ENCODE measurements at places on chromosomes 16 and 17.

DNA sequence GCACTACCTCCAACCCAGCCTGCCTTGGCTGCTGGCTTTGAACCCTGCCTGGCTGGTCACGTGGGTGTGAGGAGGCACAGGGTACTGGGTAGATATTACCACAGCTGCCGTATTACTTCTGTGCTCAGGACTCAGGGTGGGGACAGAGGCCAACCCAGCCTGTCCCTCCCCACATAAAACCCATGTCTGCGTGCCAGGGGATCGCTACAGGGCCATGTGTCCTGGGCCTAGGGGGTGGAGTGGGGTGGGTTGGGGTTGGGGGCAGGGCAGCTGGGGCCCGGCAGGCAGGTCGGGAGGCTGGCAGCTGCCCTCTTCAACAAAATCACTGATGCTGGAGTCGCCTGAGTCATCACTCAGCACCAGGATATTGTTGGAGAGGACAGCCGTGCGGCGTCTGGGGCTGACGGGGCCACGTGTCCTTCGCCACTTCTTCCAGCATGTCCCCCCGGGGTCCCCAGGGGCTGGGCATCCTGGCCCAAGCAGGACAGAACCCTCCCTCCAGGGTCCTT is 39.7 kb upstream of the PVALEF start:
- DNase-seq: no peak

GRCh38 chr16:28931801-28932225 is at the start of gene CD19:
CD19 (plus strand) TSS chr16:28931971; CDS start chr16:28932001, 30 bp downstream.
- DNase-seq: no peak

DNA sequence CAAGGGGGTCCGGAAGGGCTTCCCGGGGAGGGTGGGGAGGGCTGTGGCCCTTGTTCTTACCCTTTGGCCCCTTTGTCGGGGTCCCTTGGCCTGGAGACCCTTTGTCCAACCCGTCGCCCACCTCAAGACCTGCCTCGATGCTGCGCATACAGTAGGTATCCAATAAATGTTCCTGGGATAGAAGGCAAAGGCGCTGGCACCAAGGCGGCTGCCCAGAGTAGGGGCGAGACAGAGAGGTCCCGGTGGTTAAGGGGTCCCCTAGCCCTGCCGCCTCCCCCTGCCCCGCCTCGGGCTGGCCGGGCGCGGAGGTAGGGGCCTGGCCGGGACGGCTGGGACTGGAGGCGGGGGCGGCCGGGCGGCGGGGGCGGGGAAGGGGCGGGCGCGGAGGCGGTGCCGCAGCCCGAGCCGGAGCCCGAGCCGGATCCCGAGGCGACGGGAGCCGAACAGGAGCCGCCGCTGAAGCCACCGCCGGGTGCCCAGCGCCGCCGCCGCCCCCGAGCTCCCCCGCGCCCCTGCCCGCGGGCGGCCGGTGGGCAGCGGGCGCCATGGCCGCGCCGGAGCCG is at the start of gene NHERF2:
Gene NHERF2 (plus strand): TSS at position 442 of the 563 bp plus-strand sequence. CDS start 104 bp downstream, at position 546.
- DNase-seq: no peak

- DNase-seq: no peak
These were observed 47.3 kb downstream of the NLRP1 start for GRCh38 chr17:5536866-5537650.

DNA sequence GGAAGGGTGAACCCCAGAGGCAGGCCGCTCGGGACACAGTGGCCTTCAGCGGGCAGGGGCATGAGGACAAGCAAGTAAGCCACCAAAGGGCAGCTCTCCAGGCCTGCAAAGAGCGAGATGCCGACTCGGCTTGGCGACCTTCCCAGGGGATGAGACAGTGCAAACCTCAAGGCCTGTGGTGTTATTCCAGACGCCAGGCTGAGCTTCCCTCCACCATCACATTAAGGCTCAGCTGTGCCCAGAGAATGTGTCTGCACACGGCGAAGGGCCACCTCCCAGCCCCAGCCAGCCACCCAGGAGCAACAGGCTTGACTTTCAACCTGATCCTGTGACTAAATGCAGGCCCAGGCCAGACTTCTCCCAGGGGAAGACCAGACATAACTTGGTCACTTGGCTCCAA is 251.4 kb downstream of the SOX9 start:
- DNase-seq: no peak

DNA sequence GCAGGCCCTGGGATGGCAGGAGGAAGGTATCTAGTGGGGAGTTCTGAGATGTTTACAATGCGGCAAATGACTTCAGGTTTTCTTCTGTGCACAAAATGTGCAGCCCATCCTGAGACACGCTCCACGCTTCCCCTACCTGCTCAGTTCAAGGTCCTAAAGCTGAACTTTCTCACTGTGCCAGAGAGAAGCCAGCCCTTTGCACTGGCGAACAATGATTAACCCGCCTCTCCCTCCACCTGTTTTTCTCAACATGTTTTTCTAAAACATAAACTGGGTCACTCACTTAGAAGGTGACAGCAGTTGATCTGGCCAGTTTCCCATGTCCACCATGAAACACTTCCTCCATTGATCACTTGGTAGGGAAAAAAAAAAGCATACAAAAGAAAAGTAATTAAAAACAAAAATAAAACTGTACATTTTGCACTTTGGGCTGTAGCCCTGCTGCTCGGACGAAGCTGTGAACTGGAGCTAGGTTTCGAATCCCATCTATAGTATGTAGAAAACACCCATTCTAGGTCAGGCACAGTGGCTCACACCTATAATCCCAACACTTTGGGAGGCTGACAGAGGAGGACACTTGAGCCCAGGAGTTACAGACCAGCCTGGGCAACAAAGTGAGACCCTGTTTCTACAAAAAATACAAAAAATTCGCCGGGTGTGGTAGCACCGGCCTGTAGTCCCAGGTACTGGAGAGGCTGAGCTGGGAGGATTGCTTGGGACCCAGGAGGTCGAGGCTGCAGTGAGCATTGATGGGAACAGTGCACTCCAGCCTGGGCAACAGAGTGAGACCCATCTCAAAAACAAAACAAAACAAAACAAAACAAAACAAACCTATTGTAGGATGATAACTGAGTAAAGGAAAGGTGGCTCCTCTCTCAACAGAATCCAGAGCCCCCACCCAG is 6.1 kb upstream of the G6PC1 start:
- DNase-seq: no peak

DNA sequence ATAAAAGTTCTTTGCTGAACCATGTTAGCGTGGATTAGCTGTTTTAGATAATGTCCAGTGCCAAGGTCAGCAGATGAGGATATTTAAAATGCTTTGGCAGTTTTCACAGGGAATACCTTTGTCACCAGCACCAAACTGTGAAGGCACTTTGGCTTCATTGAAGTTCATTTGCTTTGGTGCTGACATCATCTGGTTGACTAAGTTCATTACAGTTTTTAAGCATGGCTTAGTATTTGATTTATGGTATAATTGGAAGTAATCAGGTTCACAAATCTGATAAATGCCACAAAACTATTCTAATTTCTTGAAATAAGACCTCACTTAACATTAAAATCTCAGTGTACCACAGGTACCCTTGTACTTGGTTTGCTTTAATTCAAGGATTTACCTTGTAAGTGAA is 4.3 kb downstream of the GID4 start:
- DNase-seq: no peak

DNA sequence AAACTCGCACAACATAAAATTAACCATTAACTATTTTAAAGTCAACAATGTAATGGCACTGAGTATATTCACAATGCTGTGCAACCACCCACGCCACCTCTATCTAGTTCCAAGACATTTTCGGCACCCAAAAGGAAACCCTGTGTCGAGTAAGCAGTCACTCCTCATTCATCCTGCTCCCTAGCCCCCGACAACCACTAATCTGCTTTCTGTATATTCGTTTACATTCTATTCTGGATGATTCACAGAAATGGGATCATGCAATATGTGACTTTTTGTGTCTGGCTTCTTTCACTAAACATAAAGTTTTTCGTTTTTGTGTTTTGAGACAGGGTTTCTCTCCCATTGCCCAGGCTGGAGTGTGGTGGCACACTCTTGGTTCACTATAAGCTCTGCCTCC is 42.2 kb upstream of the HAPSTR1 start:
- no peak for DNase-seq

- no peak for DNase-seq
These were observed 9.9 kb downstream of the NR1D1 start for GRCh38 chr17:40090237-40091119.

- no peak for DNase-seq
These were observed 4.7 kb upstream of the ADAP2 start for GRCh38 chr17:30917050-30917449.

DNA sequence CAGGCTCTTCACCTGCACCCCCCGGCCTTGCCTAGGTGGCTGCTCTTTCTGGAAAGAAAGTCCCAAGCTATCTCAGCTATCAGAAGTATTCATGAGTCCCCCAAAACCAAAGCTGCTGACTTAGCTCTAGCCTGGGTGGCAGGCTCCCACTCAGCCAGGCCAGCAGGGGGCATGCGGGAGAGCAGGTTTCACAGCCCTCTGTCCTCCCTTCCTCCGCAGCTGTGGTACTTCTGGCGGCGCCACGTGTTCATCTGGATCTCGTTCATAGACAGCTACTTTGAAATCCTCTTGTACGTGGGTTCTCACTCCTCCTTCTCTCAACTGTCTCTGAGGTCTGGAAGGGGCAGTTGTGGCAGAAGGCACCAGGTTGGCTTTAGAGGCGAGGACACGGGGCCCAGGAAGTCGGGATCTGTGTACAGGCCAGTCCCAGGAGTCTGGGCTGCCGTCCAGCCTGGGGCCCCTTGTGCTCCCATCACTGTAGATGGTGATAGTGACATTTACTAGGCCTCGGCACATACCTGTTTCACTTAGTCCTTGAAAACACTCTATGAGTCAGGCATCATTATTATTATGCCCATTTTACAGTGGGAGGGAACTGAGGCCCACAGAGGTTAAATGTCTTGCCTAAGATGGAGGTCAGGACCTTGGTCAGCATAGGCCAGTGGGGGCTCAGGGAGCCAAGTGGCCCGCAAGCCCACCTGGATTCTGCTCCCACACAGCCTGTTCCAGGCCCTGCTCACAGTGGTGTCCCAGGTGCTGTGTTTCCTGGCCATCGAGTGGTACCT is 12.9 kb downstream of the TRPV2 start:
- DNase-seq: no peak

GRCh38 chr16:17305694-17306093 is 165.1 kb downstream of the XYLT1 start:
- DNase-seq: no peak

GRCh38 chr16:31006086-31006385 is 4.4 kb downstream of the STX1B start:
- no peak for DNase-seq

DNA sequence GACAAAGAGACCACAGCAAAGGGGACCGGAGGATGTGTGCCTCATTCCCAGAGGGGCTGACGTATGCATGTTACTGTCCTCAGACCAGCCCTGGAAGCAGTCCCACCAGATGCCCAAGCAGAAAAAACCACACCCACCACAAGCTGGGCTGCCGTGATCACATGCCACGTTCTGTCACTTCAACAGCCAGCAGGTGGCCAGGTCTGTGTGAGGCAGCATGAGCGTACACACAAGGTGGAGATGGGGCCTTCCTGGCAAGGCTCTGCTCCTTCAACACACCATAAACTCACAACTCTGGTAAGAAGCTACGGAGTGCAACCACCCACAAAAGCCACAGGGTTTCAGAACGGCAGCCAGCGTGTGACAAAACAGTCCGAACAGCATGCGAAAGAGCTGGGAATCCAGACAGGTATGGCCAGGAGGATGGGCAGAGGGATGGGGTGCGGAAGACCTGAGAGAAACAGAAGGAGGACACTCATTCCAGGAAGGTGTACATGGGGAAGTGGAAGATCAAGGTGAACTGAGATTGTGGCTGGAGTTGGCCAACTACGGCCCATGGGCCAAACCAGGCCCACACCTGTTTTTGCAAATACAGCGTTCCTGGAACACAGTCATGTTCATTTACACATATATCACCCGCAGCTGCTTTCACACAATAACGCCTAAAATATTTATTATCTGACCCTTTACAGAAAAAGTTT is 27.9 kb downstream of the MBTPS1 start:
- DNase-seq: peak; percentile 13

DNA sequence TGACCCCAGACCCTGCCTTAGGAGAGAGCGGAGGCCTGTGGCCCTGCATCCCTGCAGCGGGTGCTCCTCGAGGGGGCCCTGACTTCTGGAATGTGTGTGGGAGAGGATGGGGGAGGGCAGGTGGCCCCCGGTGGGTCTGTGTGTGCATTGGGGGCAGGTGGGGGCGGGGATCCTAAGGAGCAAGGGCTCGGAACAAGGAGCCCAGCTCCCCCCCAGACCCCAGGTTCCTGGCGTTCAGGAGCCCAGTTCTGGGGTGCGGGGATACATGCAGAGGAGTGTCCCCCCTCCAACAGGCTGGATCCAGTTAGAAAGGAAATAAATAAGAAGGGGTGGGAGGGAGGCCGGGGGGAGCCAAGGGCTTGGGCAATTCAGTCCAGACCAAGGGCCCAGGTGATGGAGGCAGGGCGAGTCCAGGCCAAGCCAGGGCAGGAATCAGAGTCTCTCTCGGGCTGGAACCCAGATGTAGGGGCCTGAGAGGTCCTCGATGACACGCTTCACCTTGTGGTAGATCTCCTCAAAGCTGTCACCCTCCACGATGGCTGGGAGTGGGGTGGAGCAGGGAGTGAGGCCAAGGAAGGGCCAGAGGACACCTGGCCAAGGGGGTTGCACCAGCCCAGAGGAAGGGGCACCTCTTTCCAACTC is 11.2 kb upstream of the ASGR1 start:
- no peak for DNase-seq

DNA sequence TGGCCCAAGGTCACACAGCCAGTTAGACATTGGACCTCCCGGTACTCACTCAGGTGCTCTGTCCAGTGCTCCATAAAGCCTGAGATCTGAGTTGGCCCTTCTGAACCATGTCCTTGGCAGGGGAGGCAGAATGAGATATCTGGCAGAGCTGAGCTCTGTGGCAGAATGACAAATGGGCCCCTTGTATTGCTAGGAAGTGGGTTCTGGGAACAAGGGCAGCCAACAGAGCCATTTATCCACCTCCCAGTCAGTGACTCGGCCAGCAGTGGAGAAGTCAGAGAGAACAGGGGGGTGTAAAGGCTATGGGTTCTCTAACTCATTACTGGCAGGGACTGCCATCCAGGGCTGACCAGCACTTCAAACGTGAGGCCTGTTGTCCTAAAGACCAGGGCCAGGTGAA is 117.1 kb upstream of the NLRP1 start:
- DNase-seq: no peak

GRCh38 chr16:48608452-48608851 is 1.5 kb downstream of the N4BP1 start:
- DNase-seq: no peak

DNA sequence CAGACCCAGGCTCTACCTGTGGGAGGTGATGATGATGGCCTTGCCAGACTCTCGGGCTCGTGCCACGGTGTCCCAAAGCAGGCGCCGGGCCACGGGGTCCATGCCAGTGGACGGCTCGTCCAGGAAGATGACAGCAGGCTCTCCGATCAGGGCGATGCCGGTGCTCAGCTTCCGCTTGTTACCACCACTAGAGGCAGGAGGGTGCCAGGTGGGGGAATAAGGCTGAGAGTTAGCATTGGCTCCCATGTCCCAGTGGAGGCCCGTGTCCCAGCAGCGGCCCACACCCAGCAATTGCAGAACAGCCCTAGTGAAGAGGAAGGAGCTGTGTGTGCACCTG is 10.3 kb upstream of the RNPS1 start:
- DNase-seq: no peak

All from activated CD8-positive, alpha-beta memory T cell treated with anti-CD3 and anti-CD28 coated beads for 1 hour (primary cell).